ENCODE measurements at places on chromosomes 7 and 10.

GRCh38 chr7:30926313-30926712 lies 14.7 kb downstream of the AQP1 start:
- no peak for DNase-seq

GRCh38 chr10:50554376-50554994 lies 69.3 kb downstream of the SGMS1 start:
- DNase-seq: no peak

DNA sequence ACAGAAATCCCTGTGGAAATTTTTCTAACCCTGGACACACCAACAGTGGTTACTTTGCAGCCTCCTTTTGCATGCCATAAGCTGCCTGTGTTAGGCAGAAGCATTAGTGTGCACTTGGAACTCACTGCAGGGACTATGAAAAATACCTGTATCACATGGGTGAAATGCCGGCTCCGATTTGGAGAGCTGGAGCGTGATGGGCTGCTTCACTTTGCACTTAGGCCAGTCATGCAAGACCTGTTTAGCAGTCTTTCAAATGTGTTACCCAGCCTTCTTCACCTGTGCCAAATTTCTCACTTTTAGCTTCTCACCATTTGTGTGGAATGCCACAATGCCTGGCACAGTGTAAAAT lies 11.3 kb downstream of the NCOA4 start:
- DNase-seq: no peak

GRCh38 chr10:94402204-94402842 lies at the start of gene TBC1D12:
TSS of gene TBC1D12 (plus strand) at chr10:94402541. CDS start at chr10:94402614, 73 bp downstream.
- peak; percentile 95 for DNase-seq

DNA sequence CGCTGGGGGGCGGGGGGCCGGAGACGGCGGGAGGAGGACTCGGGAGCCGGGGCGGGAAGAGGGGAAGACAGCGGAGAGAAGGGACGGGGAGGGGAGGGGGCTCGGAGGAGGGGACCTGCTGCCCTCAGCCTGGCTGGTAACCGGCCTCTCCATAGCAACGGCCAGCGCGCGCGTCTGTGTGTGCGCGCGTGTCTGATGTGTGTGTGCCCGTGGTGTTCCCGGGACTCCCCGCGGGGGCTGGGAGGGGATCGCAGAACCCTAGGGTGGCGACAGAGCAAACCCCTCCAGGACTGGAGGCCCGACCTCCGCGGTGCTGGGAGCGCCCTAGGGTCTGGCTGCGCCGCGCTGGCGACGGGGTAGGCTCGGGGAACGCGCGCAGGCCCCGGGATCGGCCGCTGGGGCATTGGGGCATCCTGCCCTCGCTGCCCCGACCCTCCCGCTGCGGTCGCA lies 356.3 kb downstream of the DNAJB6 start:
- peak; percentile 96 for DNase-seq

GRCh38 chr10:111110771-111111170 lies 33.9 kb downstream of the ADRA2A start:
- DNase-seq: no peak

GRCh38 chr10:78920011-78920410 lies 148.8 kb upstream of the ZMIZ1 start:
- DNase-seq: peak; percentile 41

GRCh38 chr10:18710201-18710653 lies 51.0 kb downstream of the ARL5B start:
- no peak for DNase-seq

DNA sequence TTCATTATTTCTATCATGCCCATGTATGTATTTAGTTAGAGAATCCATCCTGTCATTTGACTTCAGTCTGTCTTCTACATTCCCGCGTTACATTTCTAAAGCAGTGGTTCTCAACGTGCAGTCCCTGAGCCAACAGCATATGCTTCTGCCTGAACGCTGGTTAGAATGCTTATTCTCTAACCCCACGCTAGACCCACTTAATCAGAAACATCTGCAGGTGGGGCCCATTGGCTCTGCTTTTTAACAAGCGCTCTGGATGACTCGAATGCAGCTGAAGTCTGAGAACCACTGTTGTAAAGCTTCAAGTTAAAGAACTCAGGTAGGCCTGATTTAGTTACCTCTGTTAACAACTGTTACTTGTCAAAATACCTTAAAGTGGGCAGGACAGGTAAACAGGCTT lies 38.2 kb downstream of the NEUROD6 start:
- no peak for DNase-seq

GRCh38 chr7:71842786-71843185 lies 569.4 kb downstream of the CALN1 start:
- no peak for DNase-seq

DNA sequence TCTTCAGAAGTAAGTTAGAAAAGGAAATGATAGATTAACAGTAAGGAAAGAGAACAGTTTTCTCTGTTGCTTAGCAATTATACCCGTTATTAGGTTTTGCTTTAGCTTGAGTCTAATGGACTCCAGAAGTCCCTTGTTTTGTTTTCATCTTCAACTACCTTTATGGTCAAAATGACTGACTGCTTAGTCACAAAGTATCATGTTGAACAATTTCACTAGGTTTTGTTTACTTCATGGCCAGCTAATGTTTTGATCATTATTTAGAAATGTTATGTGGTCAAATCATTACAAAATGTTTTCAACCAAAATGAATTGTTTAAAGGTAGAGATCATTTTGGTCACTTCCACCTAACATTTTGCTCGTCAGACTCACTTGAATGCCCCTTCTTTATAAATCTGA lies 1.9 kb downstream of the UBN2 start:
- peak; percentile 31 for DNase-seq

- DNase-seq: no peak
These were observed 5.3 kb upstream of the MAGI2 start for GRCh38 chr7:79458796-79459195.

- DNase-seq: no peak
These were observed 693.3 kb upstream of the GRM3 start for GRCh38 chr7:85950418-85950817.

DNA sequence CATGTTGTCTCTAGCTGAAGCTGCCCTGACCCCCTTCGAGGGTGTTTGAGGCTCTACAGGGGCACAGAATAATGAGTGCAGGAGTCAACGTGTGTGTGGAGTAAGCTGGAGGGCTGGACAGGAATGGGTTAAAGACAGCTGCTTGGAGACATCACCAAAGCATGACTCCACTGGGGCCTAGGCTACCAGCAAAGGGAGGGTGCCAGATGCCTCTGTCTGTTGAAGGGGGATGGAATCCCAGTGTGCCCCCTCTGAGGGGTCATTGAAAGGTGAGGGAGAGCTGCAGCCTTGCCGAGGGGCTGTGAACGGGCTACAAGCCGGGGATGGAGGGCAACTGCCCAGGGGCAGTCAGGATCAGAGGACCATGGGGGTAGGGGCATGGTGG lies 51.7 kb upstream of the PODXL start:
- DNase-seq: no peak

DNA sequence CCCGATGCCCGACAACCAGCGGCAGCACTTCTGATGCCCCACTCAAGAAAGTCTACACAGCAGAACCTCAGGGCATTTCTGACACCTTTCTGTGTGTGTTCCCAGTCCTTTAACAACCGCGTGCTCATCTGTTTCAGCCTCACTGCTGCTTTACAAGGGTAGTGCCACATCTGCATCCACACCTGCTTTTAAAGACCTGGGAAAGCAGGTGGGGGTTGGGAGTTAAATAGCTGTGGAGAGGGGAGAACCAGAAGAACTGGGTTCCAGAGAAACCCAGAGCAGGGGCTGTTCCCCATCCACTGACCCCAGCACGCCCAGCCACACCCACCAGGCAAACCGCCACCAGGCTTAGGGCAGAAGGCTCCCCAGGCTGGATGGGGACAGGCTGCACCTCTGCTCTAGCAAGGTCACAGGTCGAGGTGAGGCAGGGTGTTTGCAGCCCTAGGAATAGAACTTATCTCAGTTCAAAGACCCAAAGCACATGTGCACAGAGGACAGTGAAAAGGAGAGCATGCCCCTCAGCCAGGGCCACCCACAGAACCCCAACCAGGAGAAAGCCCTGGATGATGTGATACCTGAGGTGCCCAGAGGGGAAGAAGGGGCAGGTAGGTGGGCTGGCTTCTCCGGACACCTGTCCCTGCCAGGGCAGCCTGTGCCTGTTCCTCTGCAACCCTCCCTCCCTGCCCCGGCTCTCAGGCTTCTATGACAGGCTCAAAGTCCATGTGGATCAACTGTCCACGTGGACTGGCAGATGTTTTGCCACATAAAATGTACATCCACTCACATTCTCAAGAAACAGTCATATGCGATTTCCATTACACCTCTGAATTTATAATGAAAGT lies 51.3 kb downstream of the COBL start:
- no peak for DNase-seq

GRCh38 chr7:100901921-100902332 lies 6.2 kb upstream of the ACHE start:
- no peak for DNase-seq

DNA sequence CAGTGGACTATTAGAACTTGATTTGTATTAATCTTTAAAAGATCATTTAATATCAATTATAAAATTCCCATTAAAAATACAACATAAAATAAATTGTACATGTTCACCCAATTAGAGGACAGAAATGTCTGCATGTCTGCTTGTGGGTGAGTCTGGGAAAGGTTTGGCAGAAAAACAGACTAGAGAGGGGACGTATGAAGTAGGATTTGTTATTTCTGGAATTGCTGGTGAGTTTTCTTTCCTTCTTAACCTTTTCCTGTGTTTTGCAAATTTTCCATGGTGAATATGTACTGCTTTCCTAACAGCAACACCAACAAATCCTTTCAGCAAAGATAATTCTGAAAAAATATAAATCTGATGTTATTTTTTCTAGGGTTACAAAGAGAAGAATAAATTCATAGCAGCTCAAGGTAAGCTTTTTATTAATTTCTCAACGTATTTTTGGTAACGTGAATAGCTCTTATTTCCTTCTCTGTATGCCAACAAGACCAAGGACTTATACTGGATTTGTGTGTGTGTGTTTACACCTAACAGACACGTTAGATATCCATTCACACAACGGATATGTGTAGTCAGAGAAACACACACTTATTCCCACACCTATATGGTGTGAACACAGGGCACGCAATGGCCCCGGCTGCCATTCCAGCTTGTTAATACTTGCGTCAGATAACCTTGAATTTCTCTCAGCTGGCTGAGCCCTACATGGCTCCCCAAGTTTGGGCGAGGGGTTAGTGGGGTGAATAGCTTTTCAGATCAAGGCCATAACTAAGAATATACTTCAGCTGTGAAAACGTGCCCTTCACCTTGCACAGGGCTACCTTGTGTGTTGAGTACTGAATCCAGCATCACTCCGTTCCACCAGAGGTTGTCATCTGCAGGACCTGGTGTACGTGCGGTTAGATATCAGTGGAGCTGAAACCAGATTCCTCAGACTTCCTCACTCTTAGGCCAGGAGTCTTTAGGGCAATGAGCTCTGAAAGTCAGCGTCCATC lies 64.6 kb downstream of the MKI67 start:
- no peak for DNase-seq

DNA sequence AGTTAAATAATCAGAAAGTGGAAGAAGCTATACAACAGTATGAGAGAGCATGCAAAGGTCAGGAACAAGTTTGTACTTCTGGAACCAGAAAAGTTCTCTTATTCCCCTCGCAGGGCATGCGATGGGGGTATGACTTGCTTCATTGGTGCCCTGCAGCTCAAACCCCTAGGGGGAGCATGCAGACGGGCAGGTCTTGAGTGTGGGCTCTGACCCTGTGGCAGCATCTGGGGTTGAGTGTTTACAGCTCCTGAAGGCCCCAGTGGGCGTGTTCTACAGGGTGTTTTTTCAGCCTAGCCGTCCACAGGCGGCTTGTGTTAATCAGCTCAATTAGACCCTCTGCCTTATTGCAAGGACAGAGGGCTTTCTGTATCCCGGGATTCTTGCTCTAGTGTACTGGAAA lies 44.5 kb downstream of the KIF20B start:
- no peak for DNase-seq

GRCh38 chr7:69896121-69896520 lies 297.8 kb downstream of the AUTS2 start:
- no peak for DNase-seq

DNA sequence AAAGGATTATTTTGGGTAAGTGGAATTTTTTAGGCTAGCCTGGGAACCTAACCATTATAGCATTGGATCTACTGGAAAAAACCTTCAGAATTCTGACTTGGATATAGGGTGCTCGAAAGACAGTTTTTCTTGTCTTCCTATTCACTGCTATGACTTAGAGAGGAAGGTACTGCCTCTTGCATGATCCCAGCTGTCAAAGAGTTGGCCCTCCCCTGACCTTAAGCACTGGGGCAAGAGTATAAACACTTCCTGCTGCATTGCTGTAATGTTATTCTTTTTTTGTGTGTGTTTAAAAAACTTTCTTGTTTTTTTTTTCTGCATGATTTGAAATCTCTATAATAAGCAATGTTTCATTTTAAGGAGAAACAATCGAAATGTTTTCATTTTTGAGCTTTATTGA lies 113.0 kb downstream of the LRMDA start:
- DNase-seq: no peak

DNA sequence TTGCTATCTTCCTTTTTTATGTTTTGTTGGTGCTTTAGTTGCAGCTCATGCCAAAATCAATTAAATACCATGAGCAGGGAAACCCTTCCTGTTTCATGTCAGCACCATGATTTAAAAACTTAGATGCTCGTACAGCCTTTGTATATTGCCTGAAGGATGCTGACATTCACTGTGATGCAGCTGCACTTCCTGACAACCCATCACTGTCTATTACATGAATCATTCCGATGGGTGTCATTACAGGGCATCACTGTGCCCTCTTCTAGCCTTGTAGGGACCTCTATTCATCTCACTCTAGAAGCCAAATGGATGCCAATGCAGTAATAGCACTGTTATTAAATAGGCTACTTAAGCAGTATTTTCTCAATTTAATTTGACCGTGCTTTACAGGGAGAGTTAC lies 18.3 kb upstream of the ITGB1 start:
- DNase-seq: no peak

- no peak for DNase-seq
These were observed 450.4 kb downstream of the NEBL start for GRCh38 chr10:20446561-20447193.

DNA sequence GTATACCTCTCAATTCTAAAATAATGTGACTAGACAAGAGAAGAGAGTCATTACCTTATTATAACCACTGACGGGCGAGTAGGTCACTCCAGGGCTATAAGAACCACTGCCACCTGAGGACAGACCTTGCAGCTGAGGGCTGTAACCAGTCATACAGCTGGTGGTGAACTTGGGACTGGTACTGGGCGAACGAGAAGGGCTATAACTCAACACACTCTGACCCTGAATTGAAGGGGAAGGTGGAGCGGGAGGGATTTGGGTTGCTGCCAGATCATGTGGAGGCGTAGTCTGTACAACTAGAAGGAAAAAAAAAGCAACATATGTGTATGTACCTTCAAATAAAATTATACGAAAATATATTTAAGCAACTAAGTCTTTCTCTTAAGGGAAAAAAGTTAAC lies 3.4 kb downstream of the TMEM209 start:
- DNase-seq: no peak

DNA sequence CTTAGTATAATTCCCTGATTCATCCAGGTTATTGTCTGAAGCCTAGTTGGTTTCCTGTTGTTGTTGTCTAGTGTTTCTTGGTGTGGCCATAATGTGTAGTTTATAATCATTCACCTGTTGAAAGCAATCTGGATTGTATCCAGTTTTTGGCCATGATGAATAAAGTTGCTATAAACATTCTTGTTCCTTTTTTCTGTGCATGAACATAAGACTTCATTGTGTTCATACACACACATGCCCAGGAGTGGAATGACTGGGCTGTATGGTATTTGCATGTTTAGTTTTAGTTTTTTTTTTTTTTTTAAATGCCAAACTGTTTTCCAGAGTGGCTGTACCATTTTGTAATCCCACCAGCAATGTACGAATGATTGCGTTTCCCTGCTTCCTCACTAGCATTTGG lies 349.8 kb downstream of the SDK1 start:
- no peak for DNase-seq

All from NCI-H1417 (cell line).